ENCODE measurements at places on chromosomes 16 and 17. TPM values are rescaled to one million over a fixed set of nuclear protein-coding genes. Genes with fewer than 3 reads are reported as not detected.

DNA sequence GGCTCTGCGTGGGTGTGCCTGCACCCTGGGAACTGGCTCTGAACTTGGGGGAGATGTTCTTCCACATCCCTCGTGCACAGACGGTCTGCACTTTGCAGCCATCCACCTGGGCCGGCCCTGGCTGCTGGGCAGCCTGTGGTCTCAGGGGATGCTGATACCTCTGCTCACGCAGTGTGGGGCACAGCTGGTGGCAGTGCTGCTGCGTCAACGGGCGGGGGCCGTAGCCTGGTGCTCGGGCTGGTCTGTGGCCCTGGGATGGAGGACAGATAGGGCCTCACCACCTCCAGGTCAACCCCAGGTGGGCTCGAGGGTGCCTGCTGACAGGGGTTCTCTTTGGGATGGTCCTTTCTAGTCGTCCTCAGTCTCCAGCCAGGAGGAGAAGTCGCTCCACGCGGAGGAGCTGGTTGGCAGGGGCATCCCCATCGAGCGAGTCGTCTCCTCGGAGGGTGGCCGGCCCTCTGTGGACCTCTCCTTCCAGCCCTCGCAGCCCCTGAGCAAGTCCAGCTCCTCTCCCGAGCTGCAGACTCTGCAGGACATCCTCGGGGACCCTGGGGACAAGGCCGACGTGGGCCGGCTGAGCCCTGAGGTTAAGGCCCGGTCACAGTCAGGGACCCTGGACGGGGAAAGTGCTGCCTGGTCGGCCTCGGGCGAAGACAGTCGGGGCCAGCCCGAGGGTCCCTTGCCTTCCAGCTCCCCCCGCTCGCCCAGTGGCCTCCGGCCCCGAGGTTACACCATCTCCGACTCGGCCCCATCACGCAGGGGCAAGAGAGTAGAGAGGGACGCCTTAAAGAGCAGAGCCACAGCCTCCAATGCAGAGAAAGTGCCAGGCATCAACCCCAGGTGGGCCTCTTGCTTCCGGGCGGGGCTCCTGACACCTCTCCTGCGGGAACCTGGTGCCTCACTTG lies 36.3 kb downstream of the TSC2 start:
- no peak for DNase-seq

The JPT2 gene
- total RNA-seq: 28.2 TPM

GRCh38 chr16:61460020-61460419 lies 576.2 kb downstream of the CDH8 start:
- no peak for DNase-seq

DNA sequence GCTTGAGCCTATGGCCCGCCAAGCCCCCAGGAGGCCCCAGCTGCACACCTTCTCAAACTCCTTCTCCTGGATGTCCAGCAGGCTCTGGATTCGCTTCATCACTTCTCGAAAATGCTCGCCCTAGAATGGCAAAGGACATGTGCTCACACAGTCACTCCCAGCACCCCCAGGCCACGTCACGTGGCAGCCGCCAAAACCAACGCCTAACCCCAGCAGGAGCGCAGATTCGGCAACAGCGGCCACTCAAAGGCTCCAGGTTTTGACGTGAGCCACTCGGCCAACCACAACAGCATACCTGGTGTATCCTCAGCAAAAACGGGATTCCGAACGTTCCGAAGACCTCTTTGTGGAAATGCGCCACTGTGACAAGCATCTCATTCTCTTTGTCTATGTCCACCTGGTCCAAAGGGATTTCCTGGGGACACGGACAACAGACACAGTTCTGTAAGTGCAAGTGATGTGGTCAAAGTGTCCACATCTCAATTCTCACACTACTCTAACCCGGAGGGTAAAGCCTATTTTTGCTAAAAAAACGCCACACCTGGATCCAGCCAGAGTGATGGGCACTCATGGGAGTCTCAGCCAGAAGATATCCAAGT lies 12.7 kb downstream of the LITAFD start:
- DNase-seq: no peak

The CRHR1 gene
- total RNA-seq: 0.09 TPM

DNA sequence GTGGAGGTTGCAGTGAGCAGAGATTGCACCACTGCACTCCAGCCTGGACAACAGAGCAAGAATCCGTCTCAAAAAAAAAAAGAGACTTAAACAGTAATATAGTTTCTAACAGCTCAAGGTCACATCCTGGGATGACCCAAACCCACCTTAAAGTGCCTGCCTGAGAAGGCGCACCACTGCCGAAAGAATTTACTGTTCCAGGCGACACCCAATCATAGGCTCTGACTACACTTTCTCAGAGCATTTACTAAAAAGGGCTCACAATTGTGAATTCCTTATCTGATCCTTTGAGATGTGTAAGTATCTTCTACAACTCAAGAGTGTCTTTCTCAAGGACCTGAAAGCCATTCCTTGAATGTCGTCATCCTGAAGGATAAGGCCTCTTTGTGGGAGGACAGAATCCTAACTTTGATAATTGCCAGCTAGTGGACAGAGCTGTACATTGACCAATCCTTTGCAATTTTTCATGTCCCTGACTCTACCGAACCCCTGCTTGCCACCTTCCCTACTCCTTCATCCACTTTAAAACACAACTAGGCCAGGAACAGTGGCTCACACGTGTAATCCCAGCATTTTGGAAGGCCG lies 2.6 kb upstream of the ST3GAL2 start:
- DNase-seq: no peak

The SNX20 gene
- total RNA-seq: 0.75 TPM

The HSPB9 gene
- total RNA-seq: 0.13 TPM

Data from muscle of leg (tissue), 16 donors.